ENCODE measurements at places on chromosomes 12 and 14.
A peak's percentile ranks its signal among the peaks of the same experiment; 100 is the strongest.

- no peak for DNase-seq
Observed at GRCh38 chr12:12278899-12279298, 12.1 kb upstream of the LRP6 start.

- DNase-seq, result no peak
Observed at GRCh38 chr12:105670672-105671071, 340.2 kb downstream of the C12orf75 start.

- no peak for DNase-seq
Observed at GRCh38 chr14:91329486-91330014, 85.0 kb upstream of the GPR68 start.

- DNase-seq, result no peak
Observed at GRCh38 chr14:75162631-75163030, 13.8 kb downstream of the TMED10 start.

GRCh38 chr14:63478437-63478852, 64.7 kb downstream of the PPP2R5E start:
- DNase-seq, result no peak

DNA sequence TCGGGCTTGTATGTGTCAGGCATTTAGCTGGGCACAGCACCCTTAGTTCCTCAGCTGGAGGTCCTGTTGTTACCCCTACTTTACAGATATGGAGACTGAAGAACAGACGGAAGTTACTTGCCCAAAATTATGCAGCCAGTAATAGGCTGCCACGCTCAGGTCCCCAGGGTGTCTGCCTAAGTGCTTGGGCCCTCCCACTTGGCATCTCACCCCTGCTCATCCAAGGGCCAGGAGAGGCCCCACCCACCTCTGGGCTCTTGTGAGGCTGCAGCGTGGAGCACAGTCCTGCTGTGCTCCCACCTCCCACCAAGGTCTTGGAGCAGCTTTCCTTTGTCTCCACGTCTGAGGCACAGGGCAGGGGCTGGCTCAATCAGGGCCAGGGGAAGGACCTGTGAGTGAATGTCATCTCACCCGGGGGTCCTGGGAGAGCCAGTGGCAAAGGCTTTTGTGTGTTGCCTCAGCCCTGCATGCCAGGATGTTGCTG, 64.6 kb downstream of the BEGAIN start:
- DNase-seq, result no peak

DNA sequence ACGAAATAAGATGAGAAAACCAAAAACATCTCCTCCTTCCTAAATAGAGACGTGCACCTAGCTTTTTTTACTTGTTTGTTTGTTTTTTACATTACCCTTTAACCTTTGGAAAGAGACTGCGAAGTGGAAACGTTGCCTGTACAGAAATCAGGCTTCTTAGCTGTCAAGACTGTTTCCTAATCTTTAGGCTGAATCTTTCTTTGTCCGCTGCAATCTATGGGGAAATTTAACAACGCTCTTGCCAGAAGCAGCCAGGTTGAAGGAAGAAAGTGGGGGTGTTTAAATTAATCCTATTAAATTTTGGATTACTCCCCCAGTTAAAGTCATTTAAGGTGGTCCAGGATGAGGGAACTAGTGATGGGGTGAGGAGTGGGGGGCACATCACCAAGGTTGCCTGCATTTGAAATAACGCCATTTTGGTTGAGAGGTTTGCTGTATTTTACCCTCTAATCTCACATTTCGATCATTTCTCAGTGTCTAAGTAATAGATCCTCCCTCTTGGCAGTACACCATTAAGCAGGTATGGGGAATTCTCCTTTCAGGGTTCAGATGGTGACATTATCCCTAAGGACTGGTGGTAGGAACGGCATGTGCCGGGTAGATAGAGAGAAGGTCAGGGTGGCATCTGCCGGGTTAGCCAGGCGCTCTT, 2.6 kb downstream of the FLRT2 start:
- no peak for DNase-seq

DNA sequence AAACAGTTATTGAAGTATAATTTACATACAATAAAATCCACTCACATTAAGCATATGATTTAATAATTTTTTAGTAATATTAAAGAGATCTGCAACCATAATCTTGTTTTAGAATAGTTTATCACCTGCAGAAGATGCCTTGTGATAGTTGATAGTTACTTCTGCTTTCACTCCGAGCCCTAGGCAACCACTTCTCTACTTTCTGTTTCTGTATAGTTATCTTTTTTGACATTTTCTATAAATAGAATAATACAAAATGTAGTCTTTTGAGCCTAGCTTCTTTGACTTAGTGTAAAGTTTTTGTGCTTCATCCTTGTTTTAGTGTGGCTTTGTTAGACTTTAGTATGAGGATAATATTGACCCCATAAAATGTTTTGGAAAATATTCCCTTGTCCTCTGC, 111.0 kb downstream of the MNAT1 start:
- DNase-seq, result peak; percentile 18
